ENCODE measurements at places on chromosomes 4 and X.

GRCh38 chrX:110046971-110047370 is 44.1 kb downstream of the TMEM164 start:
- DNase-seq, result no peak

- no peak for DNase-seq
Measured at GRCh38 chrX:123155327-123155726, 28.8 kb upstream of the GRIA3 start.

- no peak for DNase-seq
Measured at GRCh38 chr4:7745301-7745885, 194.3 kb downstream of the AFAP1 start.

GRCh38 chrX:137031517-137032340 is 2.1 kb downstream of the GPR101 start:
- peak; percentile 72 for DNase-seq

- no peak for DNase-seq
Measured at GRCh38 chrX:108177351-108178142, 86.0 kb downstream of the ATG4A start.

DNA sequence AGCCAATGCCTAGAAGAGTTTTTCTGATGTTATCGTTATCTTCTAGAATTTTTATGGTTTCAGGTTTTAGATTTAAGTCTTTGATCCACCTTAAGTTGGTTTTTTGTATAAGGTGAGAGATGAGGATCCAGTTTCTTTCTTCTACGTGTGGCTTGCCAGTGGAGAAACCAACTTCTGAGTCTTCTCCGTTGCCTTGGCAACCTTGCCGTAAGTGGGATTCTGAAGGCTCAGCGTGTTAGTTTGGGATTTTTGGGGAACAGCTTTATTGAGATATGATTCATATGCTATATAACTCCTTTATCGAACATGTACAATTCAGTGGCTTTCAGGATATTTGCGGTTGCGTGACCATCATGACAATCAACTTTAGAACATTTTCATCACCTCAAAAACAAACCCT is 17.7 kb downstream of the SMS start:
- DNase-seq, result no peak

GRCh38 chrX:113793563-113793962 is 790.3 kb upstream of the HTR2C start:
- no peak for DNase-seq

DNA sequence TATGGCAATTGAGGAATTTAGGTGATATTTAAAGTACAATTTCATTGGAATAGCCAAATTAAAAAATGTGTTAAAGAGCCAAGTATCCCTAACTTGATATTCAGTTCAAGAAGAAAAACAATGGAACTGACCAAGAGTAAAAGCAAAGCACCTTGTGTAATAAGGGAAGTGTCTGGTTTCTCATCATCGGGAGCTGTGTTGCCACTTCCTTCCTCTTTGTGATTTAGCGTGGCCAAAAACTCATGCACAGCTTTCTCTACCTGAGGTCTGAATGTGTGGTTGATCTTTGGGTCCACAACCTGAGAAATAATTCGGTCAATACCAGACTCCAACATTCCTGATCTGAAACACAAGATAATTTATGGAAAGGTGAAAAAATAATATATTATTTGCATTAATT is 12.4 kb downstream of the BOD1L1 start:
- DNase-seq, result no peak

- no peak for DNase-seq
Measured at GRCh38 chr4:33316033-33316432, 2595.9 kb downstream of the PCDH7 start.

GRCh38 chr4:55868581-55869090 is 15.2 kb downstream of the EXOC1 start:
- DNase-seq, result no peak

DNA sequence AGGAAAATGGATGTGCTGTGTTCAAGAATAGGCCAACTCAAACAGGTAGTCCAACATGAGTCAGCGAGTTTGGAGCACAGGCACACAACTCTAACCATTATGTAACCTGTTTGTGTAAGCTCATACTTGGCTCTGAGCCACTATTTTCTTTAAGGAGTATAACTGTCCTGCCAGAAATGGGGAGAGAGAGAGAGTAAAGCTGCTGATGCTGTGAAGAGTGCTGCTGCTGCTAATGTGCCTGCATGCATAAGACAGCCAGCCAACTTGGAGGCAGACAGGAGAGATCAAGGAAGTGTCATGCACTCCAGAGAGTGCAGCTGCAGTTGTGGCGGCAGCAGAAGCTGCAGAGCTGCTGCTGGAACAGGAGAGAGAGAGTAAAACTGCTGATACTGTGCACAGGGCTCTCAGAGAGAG is 11.7 kb upstream of the STATH start:
- DNase-seq, result no peak

DNA sequence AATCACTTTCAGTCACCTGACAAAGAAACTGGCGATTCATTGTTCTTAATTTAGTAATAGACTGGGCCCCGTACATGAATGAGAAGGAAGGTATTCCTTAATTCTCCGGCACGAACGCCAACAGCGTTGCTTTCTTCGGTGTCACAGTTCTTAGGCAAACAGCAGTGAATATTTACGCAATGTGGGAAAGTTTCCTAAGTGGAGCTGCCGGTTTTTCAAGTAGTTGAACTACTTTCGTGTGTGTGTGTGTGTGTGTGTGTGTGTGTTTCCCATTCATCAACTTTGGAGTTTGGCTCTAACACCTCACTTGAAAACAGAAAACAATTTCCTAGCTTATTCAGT is 651 bp downstream of the NXT2 start:
- DNase-seq, result no peak

DNA sequence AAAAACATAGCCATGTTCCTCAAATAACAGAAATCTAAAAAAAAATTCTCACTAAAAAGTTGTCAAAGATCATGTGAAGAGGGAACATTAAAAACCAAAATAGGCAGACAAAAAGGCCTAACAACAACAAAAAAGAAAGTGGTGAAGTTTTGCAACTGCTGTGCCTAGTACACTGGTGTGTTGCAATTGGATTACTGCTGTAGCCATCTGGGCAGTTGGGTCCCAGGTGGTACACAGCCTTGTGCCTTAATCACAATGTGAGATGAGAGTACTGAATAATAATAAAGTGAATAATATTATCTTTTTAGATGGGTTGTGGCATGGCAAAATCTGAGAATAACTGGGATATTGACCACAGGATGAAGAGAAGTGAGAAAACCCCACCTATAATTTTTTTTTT is 12.0 kb downstream of the C4orf54 start:
- DNase-seq, result no peak

DNA sequence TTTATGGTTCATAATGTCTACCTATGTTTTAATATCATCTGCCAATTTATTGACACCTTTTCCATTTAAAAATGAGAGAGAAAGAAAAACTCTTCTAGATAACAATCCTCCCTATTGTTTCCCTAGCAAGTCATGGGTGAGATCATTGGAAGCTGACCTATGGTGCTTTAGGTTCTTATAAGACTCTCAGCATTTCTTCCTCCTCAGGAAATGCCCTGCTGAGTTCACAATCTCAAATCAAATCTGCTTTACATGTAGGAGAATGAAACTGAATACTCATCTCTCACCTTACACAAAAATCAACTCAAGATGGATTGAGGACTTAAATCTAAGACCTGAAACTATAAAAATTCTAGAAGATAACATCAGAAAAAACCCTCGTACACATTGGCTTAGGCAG is 267.4 kb downstream of the RAPGEF2 start:
- no peak for DNase-seq

DNA sequence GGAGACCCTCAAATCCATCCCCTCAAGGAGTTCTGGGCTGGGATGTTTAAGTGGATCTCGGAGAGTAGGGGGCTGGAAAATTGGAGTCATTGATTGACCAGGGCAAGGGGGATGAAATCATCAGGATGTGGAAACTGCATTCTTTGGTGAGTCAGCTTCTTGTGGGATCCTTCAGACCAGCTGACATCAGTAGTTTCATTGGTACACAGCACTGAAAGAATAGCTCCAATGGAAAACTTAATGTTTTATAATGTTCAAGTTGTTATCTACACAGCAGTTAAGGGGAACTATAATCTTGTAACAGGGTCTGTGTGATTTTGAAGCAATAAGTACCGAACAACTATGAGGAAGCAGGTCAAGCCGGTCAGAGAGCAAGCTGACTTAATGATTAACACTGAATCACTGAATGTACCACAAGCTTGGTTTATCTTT is 506.1 kb downstream of the RPA4 start:
- DNase-seq, result no peak

- DNase-seq, result peak; percentile 43
Measured at GRCh38 chrX:20265726-20266681, 705 bp downstream of the RPS6KA3 start.

- no peak for DNase-seq
Measured at GRCh38 chrX:12741416-12741815, 49.8 kb upstream of the PRPS2 start.

DNA sequence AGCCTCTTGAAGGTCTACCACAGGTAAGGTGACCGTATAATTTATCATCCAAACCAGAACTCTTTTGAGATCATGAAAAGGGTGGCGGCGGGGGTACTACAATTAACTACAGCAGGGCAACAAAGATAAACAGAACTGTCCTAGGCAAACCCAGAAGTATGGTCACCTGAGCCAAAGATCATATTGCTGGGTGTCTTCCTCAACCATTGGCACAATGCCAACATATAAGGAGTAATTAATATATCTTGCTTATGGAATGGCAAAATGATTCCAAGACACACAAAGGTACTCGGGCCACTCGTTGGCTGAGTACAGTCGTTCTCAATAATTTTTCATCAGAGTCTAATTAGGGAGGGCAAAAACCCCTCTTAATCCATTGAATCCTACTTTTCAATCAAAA is 273.3 kb downstream of the QDPR start:
- DNase-seq, result no peak

DNA sequence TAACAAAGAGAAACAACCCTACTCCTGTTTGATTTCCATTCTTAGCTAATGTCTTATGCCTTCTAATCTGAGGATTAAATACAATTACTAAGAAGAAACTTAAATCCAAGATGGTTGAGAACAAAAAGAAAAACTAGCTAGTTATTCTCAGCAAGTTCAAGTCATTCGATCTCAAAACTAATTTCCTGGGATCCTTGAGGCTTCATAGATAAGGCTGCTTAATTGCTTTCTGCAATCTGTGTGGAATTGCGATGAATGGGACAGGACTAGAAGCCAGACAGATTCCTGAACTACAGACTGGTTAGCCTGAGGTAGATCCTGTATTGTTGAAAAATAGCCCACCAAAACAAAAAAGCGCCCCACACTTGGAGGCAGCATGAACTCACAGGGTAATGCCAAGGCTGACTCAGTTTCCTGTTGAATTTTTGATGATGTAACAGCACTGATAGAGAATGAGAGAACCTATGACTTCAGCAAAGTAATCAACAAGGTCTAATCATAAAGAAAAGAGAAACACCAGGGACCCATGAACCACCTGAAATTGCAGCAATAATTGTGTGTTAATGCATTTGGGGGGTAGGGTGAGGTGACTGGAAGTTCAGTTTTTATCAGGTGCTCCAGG is 33.9 kb downstream of the KLHL15 start:
- DNase-seq, result no peak

DNA sequence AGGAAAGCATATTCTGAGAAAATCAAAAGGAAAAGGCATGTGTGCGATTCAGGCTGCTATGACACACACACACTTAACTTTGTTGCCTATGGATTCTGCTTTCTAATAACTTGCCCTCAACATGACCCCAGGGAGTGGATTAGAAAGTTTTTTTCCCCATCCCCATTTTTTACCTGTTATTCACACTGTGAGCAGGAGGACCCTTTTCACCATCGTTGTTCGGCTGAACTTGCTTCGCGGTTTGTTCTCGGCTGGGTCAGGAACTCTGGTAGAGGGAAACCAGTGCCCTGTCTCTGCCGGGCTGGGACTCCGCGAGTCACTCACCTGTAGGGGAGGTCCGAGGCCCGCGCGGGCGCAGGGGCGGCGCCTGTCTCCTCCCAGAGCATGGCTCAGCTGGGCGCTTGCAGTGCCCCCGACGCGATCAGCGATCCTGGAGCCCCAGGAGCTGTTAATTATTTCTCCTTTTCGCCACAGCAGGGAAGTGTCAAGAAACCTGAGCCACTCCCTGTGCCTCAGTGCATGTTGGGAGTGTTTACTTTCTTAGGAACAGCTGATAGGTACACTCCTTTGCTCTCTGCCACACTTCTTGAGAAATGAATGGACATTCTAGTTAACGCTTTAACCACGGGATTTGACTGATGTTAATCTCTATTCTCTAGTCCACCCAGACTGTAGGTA is at the start of gene RASSF6:
Gene RASSF6, minus strand, starts transcription at position 322 of the 678 bp plus-strand sequence. CDS start 8,641 bp downstream, outside the sequence.
- DNase-seq, result peak; percentile 24

DNA sequence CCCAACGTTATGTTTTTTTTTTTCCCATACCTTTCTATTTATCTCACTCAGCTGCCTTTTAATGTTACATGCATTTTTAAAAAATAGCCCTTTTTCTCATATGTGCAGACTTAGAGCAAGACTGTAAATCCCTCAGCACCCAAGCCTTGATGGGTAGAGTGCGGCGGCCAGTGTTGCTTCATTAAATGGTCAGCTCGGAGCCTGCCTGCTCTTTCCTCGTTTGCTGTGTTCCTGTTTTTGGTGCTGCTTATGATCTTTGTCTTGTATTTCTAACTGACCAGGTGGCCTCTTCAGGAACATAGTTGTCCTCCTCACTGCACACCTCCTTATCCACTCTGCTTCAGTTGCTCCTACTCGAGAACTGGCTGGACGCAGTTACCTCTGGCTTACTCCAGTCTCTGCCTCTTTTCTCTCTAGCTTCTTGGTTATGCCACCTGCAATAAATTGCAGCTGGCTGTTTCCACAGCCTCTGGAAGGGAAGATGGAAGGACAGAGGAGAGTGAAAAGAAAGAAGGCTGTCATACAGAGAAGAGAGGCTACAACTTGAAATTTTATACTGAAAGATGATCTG is 10.7 kb downstream of the RBPJ start:
- DNase-seq, result no peak

DNA sequence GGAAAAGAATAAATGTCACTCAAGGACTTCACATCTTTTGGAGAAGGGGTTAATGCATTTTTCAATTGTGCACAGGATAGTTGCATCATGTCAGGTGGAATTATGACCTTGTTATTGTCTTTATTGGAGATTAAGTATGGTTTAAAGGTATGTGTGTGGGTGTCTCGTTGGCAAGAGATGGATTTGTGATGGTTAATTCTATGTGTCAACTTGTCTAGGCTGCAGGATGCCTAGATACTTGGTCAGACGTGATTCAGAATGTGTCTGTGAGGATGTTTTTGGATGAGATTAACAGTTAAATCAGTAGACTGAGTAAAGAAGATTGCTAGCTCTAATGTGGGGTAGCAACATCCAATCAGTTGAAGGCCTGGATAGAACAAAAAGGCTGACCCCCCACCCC is 42.2 kb upstream of the HSD17B10 start:
- no peak for DNase-seq
